Effector memory CD8-positive, alpha-beta T cell (primary cell): ENCODE measurements at places on chromosomes 12 and 14.

DNA sequence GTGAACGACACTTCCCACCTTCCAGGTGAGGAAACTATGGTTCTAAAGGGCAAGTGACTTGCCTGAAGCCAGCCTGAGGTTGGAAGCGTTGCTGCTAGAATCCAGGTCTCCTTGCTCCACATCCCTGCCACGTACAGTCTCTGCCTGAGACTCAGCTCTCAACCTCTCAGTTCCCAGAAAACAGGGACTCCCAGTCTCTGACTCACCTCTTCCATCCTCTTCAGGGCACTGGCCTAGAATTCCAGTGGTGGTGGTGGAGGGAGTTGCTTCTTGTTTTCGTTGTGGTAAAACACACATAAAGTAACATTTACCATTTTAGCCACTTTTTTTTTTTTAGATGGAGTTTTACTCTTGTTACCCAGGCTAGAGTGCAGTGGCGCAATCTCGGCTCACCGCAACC, 7.3 kb downstream of the GPR68 start:
- no peak overlapping the region for H3K27ac ChIP-seq
- H3K4me3 ChIP-seq = no peak overlapping the region
- no peaks in the 10 kb centered on the region for H3K27me3 ChIP-seq
- DNase-seq = no peak

DNA sequence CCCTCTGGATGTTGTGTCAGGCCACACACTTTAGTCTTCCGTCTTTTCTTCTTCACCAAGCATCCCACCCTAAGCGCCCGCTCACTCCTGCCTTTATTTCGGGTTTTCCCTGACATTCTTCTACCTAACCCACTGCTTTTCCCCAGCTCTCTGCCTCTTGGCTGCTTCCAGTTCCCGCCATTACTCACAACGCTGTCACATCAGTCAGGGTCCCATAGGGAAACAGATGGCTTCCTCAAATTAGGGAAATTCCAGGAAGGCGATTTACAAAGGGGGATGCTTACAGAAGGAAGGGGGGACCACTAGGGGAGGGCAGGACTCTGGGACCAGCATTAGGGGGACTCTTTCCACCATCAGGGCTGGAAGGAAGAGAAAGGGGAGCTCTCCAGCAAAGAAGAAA, 9.2 kb upstream of the PPP1R13B start:
- no peak overlapping the region for H3K4me3 ChIP-seq
- no peaks in the 10 kb centered on the region for H3K36me3 ChIP-seq
- peaks cover 12% of the 10 kb centered on the region for H3K27me3 ChIP-seq
- no peak for DNase-seq

DNA sequence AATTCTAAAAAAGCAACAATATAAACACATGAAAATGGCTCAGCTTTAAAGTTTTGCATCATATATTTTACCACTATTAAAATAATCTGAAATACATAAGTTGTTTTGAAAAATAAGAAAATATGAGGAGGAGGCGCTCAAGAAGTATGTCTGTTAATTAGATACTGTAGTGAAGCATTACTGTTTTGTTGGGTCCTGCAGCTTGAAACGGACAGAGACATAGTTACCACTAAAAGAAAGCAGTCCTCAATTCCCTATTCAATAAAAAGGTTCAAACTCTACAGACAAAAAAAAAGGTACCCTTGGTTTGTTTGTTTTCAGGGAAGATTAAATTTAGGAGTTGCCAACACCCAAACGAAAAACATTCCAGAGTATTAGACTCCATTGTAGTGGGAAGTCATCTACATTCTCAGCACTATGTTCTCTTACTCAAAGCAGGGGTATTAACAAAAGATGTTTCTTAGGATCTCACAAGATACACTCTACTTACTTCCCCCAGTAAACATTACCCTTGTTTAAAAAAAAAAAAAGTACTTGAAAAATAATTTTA, 3.0 kb downstream of the PAWR start:
- peaks cover 42% of the 10 kb centered on the region for H3K27me3 ChIP-seq
- peaks cover 8% of the 10 kb centered on the region for H3K4me1 ChIP-seq
- no peak for DNase-seq

DNA sequence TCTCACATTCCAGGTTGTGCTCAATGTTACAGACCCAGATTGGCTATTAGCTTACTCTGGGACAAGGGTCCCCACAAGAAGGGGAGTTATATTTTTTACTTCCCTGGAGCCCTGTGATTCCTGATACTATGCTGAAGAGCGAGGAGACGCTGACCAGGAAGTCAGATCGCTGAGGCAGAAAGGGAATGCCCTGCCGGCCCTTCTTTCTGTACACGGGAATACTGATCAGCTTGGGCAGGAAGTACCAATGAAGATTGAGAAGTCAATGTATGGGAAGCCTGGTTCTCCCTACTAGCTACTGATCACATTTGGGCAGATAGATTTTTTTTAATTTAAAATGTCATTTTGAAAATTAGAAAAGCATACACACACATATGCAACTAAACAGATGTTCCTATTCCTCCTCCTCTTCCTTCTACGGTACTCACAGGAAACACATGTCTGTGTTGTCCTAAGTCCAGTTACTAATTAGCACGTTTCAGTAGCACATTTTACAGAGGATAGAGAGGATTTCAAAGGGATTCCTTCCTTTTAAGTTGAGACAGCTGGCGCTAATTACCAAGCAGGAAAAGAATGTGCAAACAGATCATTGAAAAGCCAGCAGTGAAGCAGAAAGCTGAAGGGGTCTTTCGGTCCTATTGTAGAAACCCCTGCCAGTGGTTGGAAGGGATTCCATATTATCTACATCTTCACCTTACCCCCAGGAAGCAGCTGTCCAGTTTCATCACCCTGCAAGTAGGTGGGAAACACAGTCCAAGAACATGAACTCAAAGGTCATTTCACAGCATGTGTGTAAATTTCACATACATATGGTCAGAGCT, 292.4 kb downstream of the DUSP6 start:
- H3K4me1 ChIP-seq = no peaks in the 10 kb centered on the region
- no peaks in the 10 kb centered on the region for H3K36me3 ChIP-seq
- H3K27ac ChIP-seq = no peak overlapping the region

GRCh38 chr12:11758510-11759493, 109.3 kb downstream of the ETV6 start:
- peaks cover 15% of the 10 kb centered on the region for H3K4me1 ChIP-seq
- H3K4me3 ChIP-seq = no peak overlapping the region
- no peaks in the 10 kb centered on the region for H3K27me3 ChIP-seq
- H3K27ac ChIP-seq = no peak overlapping the region
- DNase-seq = no peak
- peaks cover 8% of the 10 kb centered on the region for H3K36me3 ChIP-seq

- no peaks in the 10 kb centered on the region for H3K36me3 ChIP-seq
- no peaks in the 10 kb centered on the region for H3K4me1 ChIP-seq
- H3K27ac ChIP-seq = no peak overlapping the region
- H3K4me3 ChIP-seq = no peak overlapping the region
- DNase-seq = no peak
- H3K27me3 ChIP-seq = no peaks in the 10 kb centered on the region
Measured at GRCh38 chr12:77152623-77153193, 87.3 kb upstream of the E2F7 start.

DNA sequence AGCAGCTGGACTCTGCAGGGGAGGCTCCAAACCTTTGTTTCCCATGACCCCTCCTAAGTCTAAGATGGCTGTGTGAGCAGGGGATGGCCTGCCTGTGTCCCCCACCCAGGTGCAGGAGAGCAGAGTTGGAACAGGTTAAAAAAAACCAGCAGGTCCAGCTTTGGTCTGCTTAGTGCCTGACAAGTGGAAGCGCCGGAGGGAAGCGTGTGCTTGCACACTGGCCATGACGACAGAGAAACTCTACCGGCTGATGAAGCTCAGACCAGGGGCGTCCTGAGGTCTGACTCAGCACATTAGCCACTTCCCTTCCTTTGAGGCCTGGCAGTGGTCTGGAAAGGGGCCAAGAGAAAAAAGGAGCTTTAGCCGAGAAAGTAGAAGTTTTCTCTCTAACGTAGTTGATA, 280.1 kb downstream of the VRK1 start:
- H3K27me3 ChIP-seq = no peaks in the 10 kb centered on the region
- H3K36me3 ChIP-seq = no peaks in the 10 kb centered on the region
- peak overlapping the region; percentile 59 for H3K27ac ChIP-seq

DNA sequence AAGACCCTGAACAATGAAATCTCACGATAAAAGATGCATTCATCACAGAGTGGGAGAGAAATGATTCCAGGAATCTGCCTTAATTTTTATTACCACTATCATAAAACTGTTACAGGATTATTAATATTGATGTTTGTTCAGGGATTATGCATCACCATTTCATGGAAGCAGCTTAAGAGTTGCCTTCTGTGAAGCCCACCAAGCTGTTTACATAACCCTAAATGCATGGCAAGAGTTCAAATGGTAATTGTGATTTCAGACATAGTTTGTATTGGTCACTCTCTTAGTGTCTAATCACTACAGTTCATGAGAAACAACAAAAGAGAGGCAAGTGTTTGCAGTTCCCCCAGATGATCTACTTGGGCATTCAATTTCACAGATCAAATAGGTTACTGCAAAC, 527.7 kb downstream of the RPS29 start:
- H3K4me3 ChIP-seq = no peak overlapping the region
- no peak overlapping the region for H3K27ac ChIP-seq

- no peaks in the 10 kb centered on the region for H3K36me3 ChIP-seq
- no peak overlapping the region for H3K27ac ChIP-seq
- H3K4me1 ChIP-seq = no peaks in the 10 kb centered on the region
- DNase-seq = no peak
Measured at GRCh38 chr14:22448035-22448904, 140.8 kb downstream of the DAD1 start.

- DNase-seq = no peak
- peaks cover 10% of the 10 kb centered on the region for H3K27me3 ChIP-seq
- H3K27ac ChIP-seq = no peak overlapping the region
- H3K4me1 ChIP-seq = no peaks in the 10 kb centered on the region
- H3K36me3 ChIP-seq = no peaks in the 10 kb centered on the region
- H3K4me3 ChIP-seq = no peak overlapping the region
Measured at GRCh38 chr14:71193663-71194062, 286.4 kb downstream of the PCNX1 start.

GRCh38 chr14:90489916-90490719, 93.3 kb downstream of the CALM1 start:
- no peak for DNase-seq
- H3K4me3 ChIP-seq = no peak overlapping the region
- H3K27me3 ChIP-seq = peaks cover 11% of the 10 kb centered on the region
- H3K27ac ChIP-seq = no peak overlapping the region
- no peaks in the 10 kb centered on the region for H3K36me3 ChIP-seq
- H3K4me1 ChIP-seq = no peaks in the 10 kb centered on the region

GRCh38 chr14:105228562-105228961, 19.8 kb upstream of the BTBD6 start:
- DNase-seq = no peak
- H3K27me3 ChIP-seq = no peaks in the 10 kb centered on the region
- no peak overlapping the region for H3K4me3 ChIP-seq
- H3K27ac ChIP-seq = no peak overlapping the region

DNA sequence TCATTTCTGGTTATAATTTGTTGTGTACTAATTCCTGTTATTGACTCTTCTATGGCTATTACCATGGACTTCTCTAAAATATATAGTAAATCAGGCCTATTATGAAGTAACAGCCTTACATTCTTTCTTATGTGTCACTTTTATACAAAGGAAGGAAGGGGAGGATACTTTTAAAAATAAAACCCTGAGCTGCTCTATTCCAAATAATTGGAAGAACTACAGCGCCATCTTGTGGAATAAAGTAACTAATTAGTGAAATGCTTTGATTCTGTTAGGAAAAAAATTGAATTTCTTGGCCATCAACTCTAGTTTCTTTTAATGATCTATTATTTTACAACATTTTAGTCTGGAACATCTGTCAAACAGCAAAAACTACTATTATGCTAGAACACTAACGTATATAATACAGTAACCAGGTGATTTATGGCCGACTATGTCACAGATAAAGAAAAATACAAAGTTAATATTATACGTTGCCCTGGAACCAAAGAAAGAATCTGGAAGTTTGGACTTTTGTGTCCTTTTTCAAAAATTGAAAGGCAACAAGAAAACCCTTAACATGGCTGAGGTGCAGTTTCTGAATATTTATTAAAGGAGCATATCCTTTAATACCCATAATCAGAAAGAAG, 55.0 kb upstream of the NELL2 start:
- no peaks in the 10 kb centered on the region for H3K27me3 ChIP-seq
- H3K27ac ChIP-seq = no peak overlapping the region
- H3K4me3 ChIP-seq = no peak overlapping the region
- H3K36me3 ChIP-seq = no peaks in the 10 kb centered on the region
- H3K4me1 ChIP-seq = peaks cover 2% of the 10 kb centered on the region
- DNase-seq = no peak

DNA sequence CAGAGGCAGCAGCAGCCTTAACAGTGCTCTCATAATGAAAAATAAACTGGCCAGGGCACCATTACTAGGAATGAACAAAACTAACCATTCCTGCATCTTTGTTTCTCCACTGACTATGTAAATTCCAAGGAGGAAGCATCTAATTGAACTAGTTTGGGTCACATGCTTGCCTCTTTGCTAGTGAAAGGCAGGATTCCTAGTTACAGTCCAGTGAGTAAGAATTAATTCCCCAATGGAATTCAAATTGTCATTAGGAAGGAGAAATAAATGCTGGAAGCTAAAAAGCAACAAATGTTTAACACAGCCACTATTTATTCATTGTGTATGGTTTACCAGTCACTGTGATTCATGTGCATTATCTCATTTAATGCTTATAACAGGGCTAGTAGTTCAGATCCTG, 316.0 kb downstream of the CCDC91 start:
- H3K4me3 ChIP-seq = no peak overlapping the region
- H3K27ac ChIP-seq = no peak overlapping the region
- H3K36me3 ChIP-seq = no peaks in the 10 kb centered on the region
- no peaks in the 10 kb centered on the region for H3K27me3 ChIP-seq
- DNase-seq = no peak

DNA sequence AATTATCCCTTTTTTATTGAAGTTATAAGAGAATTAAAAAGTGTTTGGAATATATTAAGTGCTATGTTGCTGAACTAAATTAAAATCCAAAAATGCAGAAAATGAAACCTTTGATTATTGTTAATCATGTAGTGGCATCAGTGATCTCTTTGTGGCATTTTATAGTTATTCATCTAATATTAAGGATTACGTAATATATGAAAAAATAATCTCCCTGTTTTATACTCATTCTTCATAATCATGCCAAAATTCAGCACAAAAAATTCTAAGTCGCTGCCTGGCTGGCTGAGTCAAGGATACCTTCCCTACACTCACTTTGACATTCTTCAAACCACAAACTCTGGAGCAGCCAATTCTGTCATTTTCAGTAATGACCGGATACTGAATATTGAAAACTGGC, 63.7 kb downstream of the ARL1 start:
- peaks cover 84% of the 10 kb centered on the region for H3K36me3 ChIP-seq
- no peak overlapping the region for H3K27ac ChIP-seq
- no peaks in the 10 kb centered on the region for H3K27me3 ChIP-seq

DNA sequence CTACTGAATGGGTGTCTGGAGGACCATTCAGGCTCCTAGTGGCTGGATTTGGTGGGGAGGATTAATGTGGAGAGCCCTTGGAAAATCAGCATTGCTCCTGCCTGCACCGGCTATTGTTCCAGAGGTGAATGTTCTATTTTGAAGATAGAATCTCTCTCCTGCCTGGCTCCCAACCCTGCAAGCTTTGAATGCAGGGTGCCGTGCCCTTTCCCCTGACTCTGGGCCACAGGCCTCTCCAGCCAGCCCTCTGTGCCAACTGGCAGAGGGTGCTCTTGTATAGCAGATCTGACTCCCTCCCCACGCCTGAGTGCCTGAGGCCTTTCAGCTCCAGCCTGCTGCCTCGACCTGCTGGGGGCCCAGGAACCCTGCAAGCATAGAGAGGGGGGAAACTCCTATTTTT, 106.8 kb downstream of the TMEM260 start:
- H3K4me1 ChIP-seq = no peaks in the 10 kb centered on the region
- no peak for DNase-seq
- H3K27ac ChIP-seq = no peak overlapping the region
- no peak overlapping the region for H3K4me3 ChIP-seq
- no peaks in the 10 kb centered on the region for H3K27me3 ChIP-seq
